Hepatocyte (in vitro differentiated cells): ENCODE measurements at places on chromosomes 1 and 21. TPM values are rescaled to one million over a fixed set of nuclear protein-coding genes. Genes with fewer than 3 reads are reported as not detected.

- DNase-seq = no peak
Measured at GRCh38 chr1:11616766-11617165, 37.5 kb downstream of the FBXO2 start.

RAB7B gene
- 3.9 and 4.5 TPM in 2 replicates for total RNA-seq

CR2 gene
- 0.17 and 0.36 TPM in 2 replicates for total RNA-seq

GRCh38 chr21:35026617-35027562 is 22.2 kb downstream of the RUNX1 start:
- DNase-seq = peak; percentile 73

- DNase-seq = no peak
Measured at GRCh38 chr1:36802018-36802417, 232.3 kb downstream of the GRIK3 start.

- no peak for DNase-seq
Measured at GRCh38 chr1:82979593-82980236, 1019.2 kb downstream of the TTLL7 start.

TMEM125 gene
- 28.7 and 29.8 TPM in 2 replicates for total RNA-seq

AJAP1 gene
- 0.13 and 0.32 TPM in 2 replicates for total RNA-seq

DNA sequence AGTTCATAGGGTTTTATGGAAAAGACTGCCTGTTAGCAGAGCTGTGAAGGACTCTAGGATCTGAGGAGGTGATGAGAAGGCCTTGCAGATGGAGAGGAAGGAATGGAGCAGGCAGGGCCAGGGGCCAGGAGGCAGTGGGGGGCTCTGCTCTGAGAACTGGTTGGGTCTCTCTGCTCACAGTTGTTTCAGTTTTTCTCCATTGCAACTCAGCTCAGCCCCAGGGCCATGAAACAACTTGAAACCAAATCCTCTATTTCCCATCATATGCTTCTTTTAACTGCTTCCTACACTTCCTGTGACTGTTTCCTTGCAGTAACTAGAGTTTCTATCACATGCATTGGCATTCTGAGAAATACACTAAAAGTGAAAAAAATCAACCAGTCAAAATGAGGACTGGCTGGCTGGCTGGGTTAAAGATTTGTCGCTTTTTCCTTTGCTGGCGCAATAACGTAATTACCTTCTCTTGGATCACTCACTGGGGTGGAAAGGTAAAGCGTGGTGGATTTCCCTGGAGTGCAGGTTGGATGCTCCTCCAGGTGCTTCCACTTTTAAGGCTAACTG is 172.0 kb downstream of the CDC7 start:
- no peak for DNase-seq

DNA sequence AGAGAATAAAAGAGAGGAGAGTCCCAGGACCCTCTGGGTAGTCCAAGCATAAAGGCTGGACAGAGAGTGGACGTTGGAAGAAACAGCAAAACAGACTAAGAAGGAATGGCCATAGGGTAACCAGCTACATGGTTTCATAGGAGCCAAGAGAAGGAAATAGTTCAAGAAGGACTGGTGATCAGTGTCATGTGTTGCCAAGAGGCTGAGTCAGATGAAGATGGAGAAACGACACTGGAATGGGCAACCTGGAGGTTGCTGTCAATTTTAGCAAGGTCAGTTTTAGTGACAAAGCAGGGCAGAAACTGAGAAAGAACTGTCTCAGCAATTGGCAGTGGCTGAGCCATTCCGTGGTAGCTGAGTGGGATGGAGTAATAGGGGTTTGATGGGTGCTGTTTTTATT is 41.4 kb downstream of the HMGB4 start:
- DNase-seq = no peak

GRCh38 chr1:169676001-169676400 is 35.4 kb downstream of the SELL start:
- DNase-seq = no peak

ANKRD65 gene
- 2.1 and 6.5 TPM in 2 replicates for total RNA-seq

DNA sequence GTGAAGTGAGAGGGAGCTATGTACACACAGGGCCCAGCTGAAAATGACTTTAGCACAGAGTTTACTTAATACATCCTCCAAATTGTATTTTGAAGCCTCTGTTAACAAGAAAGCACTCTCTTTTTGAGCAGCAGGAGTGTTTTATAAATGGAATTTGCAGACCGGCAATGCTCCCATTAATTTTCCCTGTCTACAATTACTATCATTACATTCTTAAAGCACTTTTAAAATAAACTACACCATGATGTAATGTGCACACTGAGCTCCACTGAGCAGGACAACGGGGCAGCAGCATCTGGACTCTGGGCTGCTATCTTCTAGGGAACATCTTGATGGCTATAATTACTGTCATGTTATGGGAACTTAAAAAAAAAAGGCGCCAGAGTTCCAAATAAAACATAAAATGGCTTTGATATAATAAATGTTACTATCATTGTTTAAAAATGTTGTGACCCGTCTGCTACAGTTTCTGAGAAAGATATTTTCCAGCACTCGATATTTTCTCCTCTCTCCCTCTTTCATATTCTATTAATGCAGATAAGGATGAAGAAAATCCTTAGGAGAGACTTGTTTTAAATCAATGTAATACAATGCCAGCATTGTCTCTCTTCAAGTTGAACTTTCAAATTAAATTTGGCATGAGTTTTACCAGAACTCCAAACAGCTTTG is 150.9 kb downstream of the HLX start:
- DNase-seq = no peak

DNA sequence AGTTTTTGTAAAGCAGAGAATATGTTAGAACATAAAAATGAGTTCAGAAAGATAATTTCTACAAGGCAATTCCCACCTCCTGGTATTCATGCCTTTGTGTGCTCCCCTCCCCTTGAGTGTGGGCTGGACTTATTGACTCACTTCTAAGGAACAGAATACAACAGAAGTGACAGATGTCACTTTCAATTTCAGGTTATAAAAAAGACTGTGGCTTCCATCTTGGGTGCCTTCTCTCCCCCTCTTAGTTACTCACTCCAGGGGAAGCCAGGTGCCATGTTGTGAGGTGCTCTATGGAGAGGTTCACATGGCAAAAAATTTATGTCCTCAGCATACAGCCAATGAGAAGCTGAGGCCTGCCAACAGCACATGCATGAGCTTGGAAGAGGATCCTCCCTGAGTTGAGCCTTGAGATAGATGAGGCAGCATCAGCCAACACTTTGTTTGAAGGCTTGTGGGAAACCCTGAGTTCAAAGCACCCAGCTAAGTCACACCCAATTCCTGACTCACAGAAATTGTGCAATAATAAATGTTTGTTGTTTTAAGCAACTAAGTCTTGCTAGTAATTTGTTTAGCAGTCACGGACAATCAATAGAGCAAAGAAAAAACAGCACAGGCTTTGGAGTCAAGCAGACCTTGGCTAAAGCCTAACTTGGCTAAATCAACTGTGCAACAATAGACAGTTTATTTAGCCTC is 73.5 kb upstream of the NGF start:
- DNase-seq = peak; percentile 24

GRCh38 chr21:34604556-34604955 is 10.4 kb downstream of the RCAN1 start:
- no peak for DNase-seq

SH2D2A gene
- 0.60 and 2.6 TPM in 2 replicates for total RNA-seq

FYB2 gene
- total RNA-seq = 15.3 and 15.5 TPM in 2 replicates

DNA sequence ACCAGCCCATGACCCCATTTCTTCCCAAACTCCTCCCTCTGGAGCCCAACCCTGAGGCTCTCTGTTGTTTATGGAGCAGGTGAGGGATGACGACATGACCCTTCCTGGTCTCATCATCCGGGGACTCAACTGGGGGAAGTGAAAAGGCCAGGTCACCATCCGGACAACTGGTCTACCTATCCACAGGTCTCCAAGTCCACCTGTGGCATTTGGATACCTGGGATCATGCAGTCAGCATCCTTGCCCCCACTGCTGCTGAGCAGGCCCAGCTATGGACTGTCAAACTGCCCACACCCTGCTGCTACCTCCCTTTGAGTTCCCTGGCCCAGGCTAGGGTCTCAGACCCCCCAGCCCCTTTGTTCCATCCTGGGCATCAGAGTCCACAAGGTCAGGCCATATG is 60.0 kb upstream of the LAPTM5 start:
- DNase-seq = no peak

- no peak for DNase-seq
Measured at GRCh38 chr1:75353051-75353450, 218.9 kb downstream of the LHX8 start.

DNA sequence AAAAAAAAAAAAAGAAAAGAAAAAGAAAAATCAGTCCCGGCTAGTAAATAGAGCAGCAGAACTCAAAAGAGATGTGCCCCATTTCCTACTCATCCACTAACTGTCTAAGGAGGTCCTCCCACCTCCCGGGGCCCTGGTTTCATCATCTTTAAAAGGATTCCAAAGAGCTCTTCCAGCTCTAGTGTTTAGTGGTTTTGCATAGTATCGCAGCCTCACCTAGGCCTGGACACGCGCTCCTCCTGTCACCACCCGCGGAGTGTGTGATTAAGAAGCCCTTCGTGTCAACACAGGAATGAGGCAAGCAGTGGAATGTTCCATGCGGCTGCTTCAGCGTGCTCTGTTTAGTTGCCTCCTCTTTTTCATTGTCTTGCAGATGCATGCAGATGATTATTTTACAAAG is 49.0 kb downstream of the LBR start:
- DNase-seq = peak; percentile 73

- DNase-seq = no peak
Measured at GRCh38 chr1:40980068-40980452, 564 bp downstream of the CTPS1 start.

- DNase-seq = no peak
Measured at GRCh38 chr1:25522031-25522655, 21.3 kb upstream of the LDLRAP1 start.

DNA sequence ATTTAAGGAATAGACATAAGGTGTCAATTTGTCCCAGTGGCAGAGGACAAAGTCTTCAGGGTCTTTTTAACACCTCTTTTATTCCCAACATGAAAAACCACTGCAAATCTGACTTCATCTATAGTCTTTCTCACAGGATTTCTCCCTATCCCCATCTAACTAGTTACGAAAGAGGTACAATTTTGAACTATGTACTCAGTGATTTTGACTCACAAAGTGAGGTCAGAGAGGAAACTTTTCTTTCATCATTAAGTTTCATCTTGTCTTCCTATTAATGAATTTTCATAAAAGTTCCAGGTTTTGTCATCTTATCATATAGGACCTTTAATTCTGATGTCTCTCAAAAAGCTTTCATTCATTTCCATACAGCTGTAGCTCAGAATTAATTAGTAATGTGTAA is 63.3 kb downstream of the ASH1L start:
- no peak for DNase-seq

GRCh38 chr21:16708101-16708835 is 804.6 kb upstream of the CXADR start:
- DNase-seq = no peak

DNA sequence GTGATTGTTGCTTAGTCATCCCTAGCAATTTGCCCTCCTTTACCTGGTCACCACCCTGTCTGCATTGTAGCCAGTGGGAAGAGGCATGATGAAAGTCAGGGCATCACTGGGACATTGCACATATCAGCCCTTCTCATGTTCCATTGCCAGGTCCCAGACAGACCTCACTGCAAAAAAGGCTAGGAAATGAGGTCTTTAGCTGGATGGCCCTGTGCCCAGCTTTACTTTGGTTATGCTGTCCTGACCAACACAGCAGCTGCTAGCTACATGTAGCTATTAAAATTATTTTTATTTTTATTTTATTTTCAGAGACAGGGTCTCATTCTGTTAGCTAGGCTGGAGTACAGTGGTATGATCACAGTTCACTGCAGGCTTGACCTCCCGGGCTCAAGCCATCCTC is 52.9 kb downstream of the TNN start:
- DNase-seq = no peak

DNA sequence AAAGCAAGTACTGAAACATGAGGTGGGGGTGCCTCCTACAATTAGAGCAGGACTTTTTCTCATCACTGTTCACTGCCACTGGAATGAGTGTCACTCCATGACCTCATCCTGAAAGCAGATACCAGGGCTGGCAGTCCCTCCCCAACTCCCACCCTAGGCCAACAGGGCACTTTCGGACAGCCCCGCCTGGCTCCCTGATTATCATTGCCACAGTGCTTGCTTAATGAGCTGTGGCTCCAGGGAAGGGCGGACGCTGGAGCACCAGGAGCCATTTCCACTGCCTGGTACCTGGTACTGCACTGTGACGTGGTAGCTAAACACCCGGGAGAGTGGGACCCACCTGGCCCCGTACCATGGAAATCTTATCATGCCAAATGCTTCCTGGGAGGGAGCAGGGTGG is 22.3 kb downstream of the SLC9A1 start:
- DNase-seq = no peak

DNA sequence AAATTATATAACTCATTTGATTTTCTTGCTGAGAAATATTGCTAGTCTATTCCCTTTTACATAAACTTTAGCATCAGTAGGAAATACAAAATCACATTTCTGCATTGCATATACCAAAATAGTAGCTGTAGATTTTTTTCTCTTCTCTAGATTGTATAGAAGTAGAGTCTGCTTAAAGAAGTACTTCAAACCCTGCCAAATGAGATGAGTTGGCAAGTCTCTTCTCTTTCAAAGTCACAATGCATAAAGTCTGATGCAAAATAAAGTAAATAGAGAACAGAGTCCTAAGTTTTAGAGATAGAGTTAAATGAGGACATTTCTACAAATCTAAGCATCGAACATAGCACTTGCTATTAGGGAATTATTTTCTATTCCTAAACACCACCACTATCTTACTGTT is 6.4 kb downstream of the PLPPR4 start:
- DNase-seq = no peak

DNA sequence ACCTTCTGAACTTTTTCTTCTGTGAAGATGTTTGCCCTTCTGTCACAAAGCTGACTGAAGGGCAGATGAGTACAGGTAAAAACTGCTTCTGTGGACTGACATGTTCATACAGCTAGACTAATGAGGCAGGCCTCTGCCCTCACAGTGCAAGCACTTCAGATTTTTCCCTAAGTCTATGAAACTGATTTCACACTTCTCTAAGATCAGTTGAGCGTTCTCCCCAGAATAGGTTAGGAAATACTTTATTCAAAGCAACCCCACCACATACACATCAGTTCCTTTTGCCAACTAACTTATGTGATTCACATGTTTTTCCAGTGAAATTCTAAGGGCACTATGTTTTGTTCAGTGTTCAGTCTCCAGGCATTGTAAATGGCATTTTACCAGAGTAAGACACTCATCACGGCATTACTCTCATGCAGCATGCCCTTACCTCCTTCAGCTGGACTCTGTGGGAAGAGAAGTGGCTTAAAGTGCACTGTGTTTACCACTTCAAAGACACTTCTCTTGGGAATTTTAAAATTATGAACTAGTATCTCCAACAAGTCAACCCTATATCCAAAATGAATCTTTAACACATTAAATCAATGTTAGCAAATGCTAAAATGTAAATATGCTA is 5.4 kb upstream of the PSMG1 start:
- no peak for DNase-seq

GRCh38 chr21:24895885-24896734 is 711.2 kb downstream of the MRPL39 start:
- DNase-seq = peak; percentile 6

- DNase-seq = no peak
Measured at GRCh38 chr1:4530166-4530785, 124.1 kb upstream of the AJAP1 start.
